ENCODE measurements at places on chromosomes 5 and 9.

DNA sequence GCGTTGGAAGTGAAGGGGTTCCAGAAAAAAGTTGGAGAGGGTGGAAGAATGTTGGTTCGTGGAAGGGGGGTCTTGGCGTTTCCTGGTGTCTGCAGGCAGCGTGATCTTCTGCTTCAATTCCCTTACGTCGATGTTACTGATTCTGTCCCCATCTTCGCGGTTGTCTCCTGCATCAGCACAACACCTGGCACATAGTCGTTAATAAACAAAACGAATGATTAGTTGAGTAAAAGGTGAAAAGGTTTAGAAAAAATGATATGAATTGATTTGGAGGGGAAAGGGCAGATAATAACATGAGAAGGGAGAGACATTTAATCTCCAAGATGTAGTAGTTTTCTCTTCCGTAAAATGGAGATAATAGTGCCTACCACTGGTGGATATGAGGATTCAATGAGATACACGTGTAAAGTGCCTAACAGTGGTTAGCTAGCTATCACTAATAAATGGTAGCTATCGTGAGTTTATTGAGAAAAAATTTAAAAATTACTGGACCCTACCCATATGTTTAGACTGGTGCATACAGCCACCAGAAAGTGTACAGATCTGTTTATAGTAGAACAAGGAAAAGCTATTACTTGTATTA is 556 bp downstream of the MTREX start:
- DNase-seq: no peak

- DNase-seq: no peak
Measured at GRCh38 chr5:1212271-1212670, 10.9 kb downstream of the SLC6A19 start.

DNA sequence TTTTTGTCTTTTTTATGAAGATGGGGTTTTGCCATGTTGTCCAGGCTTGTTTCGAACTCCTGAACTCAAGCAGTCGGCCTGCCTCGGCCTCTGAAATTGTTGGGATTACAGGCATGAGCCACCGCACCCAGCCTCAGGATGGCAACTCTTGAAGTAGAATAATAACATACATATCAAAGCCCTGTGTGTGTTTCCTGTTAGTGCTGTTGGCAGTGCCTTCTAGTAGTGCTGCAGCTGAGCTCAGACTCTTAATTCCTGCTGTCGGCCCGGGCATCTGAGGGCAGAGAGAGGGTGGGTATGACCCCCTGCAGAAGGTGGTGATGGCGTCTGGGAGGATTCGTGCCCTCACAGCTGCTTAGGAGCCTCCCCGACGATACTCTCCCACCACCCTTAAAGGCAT is 227.2 kb downstream of the PDZD2 start:
- no peak for DNase-seq

- no peak for DNase-seq
Measured at GRCh38 chr9:108535526-108535925, 320.3 kb downstream of the ACTL7B start.

GRCh38 chr5:147061431-147061830 is 173.4 kb upstream of the STK32A start:
- no peak for DNase-seq

- peak; percentile 4 for DNase-seq
Measured at GRCh38 chr9:21558615-21559401, 76.7 kb upstream of the IFNE start.

DNA sequence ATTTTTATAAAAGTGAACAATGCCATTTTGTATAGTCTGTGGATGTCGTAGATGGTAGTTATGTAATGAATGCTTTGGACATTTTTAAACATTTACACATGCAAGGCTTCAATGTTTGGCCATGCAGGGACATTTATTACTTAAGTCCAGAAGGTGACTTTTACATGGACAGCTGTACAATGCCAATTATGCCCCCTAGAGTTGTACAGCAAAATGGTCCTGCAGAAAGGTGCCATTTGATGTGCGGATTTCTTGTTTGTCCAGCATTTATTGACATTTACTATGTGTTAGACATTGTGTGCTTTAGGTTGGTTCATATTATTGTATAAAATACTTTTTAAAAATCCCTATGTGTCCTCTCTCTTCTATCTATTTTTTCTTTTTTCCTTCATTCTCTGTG is 22.5 kb upstream of the COMMD10 start:
- DNase-seq: no peak

- DNase-seq: no peak
Measured at GRCh38 chr9:88759364-88759763, 224.4 kb downstream of the NXNL2 start.

DNA sequence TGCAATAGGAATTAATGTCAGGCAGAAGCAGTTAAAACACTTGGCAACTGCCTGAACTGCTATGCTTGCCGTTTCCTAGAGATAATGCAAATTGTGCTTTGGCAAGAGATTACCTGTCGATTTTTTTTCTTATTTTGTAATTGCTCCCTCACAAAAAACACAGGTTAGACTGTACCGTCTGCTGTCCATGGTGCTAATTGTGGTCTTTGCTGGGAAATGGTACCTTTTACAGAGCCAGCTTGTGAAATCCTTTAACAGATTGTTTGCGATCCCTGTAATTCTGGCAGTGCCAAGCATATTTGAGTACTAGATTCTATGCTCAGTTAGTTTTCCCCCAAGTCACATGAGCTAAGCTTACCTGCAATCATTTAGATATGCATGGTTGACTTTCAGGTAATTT is 2125.8 kb upstream of the WWC1 start:
- DNase-seq: no peak

- no peak for DNase-seq
Measured at GRCh38 chr5:67467110-67467509, 270.5 kb upstream of the CD180 start.

- no peak for DNase-seq
Measured at GRCh38 chr9:21265421-21266189, 25.8 kb upstream of the IFNA14 start.

- DNase-seq: no peak
Measured at GRCh38 chr9:20593105-20593504, 29.2 kb downstream of the MLLT3 start.

DNA sequence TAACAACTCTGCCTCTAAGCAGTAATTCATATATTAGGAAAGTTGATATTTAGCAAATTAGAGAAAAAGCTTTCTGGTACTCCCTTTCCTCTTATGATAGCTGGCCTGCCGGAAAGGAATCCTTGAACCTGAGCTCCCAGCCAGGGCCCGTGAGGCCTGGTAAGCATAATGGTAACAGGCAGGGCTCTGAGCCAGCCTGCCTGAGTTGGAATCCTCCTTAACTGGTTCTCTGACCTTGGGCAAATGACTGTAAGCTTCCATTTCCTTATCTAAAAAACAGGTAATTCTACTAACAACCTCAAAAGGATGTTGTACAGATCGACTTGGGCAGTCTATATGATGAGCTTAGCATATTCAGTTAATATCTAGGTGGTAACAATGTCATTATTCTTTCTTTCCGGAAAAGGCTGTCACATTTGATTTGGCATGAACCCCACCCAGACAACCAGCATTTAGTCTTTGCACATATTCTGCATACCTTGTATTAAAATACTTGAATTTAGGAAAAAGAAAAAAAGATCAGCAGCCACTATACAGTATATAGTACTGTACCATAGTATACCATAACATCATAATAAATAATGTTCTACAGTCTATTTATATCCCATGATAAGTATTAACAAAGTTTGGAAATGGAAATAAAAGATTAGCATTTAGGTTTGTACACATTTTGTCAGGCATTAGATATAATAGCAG is 55.7 kb upstream of the MAP3K1 start:
- no peak for DNase-seq

GRCh38 chr9:80699511-80699998 is 989.8 kb downstream of the TLE1 start:
- DNase-seq: no peak

DNA sequence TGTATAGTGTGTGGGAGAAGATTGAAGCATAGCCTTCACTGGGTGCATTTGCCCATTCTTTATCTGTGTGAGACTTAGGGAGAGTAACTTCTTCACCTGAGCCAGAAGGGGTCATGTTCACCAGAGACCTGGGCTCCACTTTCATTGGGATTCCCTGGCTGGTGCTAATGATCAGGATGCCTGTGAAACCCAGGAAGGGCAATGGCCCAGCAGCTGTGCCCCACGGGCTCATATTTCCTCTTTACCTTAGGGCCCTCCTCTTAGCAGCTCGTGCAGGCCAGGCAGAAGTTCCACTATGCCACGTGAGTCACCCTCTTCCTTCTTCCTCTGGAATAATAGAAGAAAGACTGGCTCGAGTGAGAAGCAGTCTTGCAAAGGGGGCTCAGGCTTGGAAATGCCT is 5.0 kb downstream of the PPARGC1B start:
- DNase-seq: no peak

- DNase-seq: no peak
Measured at GRCh38 chr5:136155761-136156160, 23.1 kb downstream of the SMAD5 start.

GRCh38 chr5:104353371-104353770 is 790.8 kb upstream of the NUDT12 start:
- no peak for DNase-seq

- peak; percentile 20 for DNase-seq
Measured at GRCh38 chr5:136212252-136212721, 19.3 kb upstream of the SMIM32 start.

GRCh38 chr5:40823459-40823858 is 11.6 kb downstream of the RPL37 start:
- DNase-seq: no peak

- no peak for DNase-seq
Measured at GRCh38 chr5:142239394-142240159, 85.2 kb downstream of the SPRY4 start.

DNA sequence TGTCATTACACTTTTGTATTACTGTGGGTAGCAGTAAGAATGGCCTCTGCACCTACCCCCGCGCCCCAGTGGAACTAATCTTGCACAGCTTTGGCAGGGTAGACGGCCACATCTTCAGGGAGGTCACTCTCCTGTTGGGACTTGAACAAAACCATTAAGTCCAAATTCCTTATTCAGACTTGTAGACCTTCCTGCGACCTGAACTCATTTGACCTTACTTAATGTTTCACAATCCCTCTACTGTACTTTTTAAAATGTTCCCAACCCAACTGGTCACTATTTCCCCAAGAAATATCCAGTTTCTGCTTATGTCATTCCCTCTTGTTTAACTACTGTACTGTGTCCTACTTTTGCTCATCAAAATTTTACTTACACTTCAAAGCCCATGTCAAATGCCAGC is 5.3 kb upstream of the FAM120AOS start:
- DNase-seq: no peak

GRCh38 chr9:125255781-125256391 is 5.7 kb upstream of the GAPVD1 start:
- DNase-seq: no peak

DNA sequence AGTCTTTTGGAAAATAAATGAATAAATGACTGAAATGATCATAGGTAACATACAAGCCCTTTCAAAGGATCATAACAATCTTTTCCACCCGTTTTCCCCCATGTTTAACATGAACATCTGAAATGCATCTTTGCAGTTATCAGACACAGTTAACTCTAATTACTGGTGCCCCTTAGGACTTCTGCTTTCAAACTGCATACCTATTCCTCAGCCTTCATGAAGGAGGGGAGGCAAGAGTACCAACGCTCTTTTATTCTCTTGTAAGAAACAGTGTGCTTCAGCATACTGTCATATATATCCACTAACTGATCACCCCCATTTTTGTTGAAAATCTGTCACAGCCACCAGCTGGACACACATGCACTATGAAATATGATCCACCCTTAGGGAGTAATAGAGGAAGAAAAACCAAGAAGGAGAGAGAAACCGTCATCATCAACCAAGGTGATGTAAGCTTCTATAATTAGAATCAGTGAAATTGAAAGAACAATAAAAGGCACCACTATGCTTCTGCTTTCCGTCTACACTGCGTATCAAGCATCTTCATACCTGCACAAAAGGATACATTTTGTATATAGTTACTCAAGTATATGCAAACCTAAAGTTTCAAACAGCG is 98.7 kb downstream of the RAPGEF6 start:
- no peak for DNase-seq

- DNase-seq: no peak
Measured at GRCh38 chr5:181028032-181028819, 11.8 kb upstream of the BTNL9 start.

DNA sequence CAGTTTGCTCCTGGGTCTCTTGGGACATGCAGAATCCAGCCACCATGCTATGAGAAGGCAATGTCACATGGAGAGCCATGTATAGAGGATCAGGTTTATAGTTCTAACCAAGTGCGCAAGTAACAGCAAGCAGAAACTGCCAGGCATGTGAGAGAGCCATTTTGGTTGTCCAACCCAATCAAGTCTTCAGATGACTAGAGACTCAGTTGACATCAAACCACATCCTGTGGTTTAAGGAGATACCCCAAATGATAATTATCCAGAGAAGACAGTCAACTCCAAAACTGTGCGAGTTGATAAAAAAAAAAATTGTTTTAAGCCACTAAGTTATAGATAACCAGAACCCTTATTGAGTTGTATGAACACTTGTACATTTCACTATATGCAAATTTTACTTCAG is 40.2 kb downstream of the TMEM232 start:
- DNase-seq: no peak

- DNase-seq: no peak
Measured at GRCh38 chr5:11385251-11385900, 518.9 kb downstream of the CTNND2 start.

- no peak for DNase-seq
Measured at GRCh38 chr5:94080390-94080789, 339.0 kb upstream of the POU5F2 start.

- DNase-seq: no peak
Measured at GRCh38 chr5:58019614-58020013, 440.3 kb downstream of the PLK2 start.

DNA sequence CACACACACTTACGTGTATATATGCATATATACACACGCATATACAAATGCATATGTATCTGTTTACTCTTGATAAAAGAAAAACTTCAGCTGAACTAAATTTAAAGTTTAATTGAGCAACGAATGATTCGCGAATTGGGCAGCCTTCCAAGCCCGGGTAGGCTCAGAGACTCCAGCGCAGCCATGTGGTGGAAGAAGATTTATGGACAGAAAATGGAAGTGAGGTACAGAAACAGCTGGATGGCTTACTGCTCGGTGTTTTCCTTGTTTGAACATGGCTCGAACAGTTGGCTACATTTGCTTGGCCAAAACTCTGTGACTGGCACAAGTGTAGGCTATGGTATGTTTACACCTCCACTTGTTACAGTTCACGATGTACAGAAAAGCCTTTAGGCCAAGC is 239.3 kb upstream of the PRDM9 start:
- DNase-seq: no peak

DNA sequence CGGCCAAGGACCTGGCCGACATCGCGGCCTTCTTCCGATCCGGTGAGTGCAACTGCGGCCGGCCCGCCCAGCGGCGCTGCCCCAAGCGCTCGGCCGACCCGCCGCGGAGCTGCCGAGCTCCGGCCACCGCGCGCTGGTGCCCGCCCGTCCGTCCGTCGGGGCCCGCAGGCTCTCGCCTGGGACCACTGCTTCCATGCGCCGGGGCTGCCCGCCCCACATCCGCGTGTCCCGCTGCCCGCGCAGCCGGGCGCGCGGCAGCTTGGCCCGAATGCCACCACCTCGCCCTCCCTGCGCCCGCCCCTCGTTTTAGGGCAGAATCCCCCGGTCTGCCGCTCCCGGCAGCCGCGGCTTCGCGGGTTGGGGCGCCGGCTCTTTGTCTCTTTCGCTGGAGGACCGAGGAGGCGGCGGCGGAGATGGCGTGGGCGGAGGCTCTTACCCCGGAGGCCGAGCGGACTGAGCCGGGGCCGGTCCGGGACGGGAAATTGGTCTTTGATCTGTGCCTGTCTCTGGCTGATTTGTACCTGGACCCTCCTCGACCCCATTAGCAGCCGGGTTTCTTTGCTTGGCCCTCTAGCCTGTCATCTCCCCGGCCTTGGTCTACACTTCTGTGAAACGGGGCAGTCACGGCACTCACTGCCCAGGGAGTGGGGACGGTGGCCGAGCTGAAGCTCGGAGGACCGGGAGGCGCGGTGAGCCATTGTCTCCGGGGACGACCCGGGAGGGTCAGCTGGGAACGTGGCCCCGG is 871 bp downstream of the TRIO start:
- DNase-seq: peak; percentile 14

Data from activated gamma-delta T cell treated with anti-CD3 and anti-CD28 coated beads, Interleukin-2, amount 50 U/mL, for 16 hours (primary cell).